ENCODE measurements at places on chromosomes 5 and 9. TPM values are rescaled to one million over a fixed set of nuclear protein-coding genes. Genes with fewer than 3 reads are reported as not detected.

GRCh38 chr9:100601216-100601615, 23.3 kb downstream of the CAVIN4 start:
- no peak overlapping the region for H3K4me3 ChIP-seq
- H3K27ac ChIP-seq = no peak overlapping the region
- no peaks in the 10 kb centered on the region for H3K27me3 ChIP-seq

DNA sequence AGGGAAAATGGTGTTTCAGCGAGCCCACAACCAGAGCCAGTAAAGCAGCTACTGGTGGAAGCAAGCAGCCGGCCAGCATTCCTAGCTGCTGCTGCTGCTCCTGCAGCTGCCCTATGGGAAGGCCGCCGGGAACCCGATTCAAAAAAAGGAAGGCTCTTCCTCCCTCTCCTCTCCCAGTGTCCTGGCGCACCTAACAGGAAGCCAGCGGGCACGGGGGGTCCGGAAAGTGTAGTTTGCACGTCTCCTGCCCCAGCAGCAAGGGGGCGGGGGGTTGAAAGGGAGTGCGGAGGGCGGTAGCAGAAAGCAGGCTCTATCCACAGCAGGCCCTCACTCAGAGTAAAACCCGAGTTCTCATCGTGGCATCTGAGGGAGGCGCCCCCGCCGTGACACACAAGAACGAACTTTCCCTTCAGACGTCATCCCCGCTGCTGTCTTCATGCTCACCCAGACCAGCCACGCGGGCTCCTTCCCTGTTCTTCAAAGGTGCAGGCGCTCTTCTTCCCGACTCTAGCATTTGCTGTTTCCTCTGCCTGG, 16.5 kb downstream of the GRXCR2 start:
- no peak overlapping the region for H3K27ac ChIP-seq
- H3K4me3 ChIP-seq = no peak overlapping the region
- no peaks in the 10 kb centered on the region for H3K27me3 ChIP-seq
- no peak for DNase-seq
- H3K36me3 ChIP-seq = no peaks in the 10 kb centered on the region
- H3K4me1 ChIP-seq = peaks cover 10% of the 10 kb centered on the region

DNA sequence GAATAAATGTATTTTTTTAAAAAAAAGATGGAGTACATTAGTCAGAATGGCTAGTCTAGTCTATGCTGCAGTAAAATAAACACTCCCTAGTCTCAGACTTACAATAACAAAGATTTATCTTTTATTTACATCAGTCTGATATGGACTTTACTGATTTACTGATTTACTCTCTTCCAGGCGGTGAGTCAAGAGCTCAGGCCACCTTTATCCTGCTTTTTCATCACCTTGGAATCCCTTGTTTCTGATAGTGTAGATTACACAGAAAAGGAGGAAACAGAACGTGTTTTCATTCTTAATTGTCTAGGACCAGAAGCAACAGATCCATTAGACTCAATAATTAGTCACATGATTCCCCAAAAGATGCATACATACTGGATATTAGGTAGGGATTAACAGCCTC, 290.1 kb upstream of the TRPC7 start:
- no peaks in the 10 kb centered on the region for H3K36me3 ChIP-seq
- H3K4me1 ChIP-seq = peaks cover 20% of the 10 kb centered on the region
- DNase-seq = peak; percentile 27

DNA sequence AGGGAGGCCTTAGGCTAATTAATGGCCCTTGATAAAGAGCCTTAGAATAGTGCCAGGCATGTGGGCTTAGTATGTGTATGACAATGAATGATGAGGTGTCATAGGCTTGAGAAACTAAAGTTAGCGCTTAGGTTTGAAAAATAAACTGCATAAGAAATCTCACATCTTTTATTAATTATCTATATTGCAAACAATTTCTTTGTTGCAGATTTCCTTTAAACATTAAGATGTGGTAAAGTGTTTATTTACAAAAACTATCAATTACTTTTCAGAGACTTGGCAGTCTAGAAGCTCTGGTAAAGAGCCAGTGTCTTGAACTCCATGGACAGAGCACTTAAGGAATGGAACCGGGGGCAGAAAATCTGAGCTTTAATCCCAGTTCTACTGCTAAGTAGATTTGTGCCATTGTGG, 23.1 kb downstream of the MAP1B start:
- H3K4me3 ChIP-seq = no peak overlapping the region
- peaks cover 68% of the 10 kb centered on the region for H3K4me1 ChIP-seq
- DNase-seq = no peak
- H3K27ac ChIP-seq = peak overlapping the region; percentile 28

DNA sequence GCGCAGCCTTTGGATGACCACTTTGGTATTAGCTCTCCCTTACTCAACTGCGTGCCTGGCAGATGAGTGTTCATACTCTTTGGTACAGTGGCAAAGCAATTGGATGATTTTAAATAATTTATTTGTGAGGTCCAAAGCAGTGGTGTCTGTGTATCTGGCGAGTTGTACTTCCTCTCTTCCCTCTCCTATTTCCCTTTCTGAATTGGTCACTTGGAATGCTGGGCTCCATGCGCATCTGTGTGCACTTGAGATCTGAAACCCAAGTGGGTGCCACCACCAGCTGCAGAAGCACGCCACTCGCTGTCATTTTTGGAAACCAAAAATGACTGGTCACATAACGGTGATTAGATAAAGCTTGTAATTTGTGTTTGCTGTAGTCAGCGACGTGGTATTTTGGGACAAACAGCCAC, 386.0 kb upstream of the KLF4 start:
- H3K27me3 ChIP-seq = no peaks in the 10 kb centered on the region
- no peak for DNase-seq
- no peak overlapping the region for H3K27ac ChIP-seq
- no peaks in the 10 kb centered on the region for H3K36me3 ChIP-seq

GRCh38 chr5:33997331-33997983, 10.4 kb downstream of the AMACR start:
- no peaks in the 10 kb centered on the region for H3K4me1 ChIP-seq
- H3K36me3 ChIP-seq = no peaks in the 10 kb centered on the region
- peak; percentile 2 for DNase-seq
- no peak overlapping the region for H3K27ac ChIP-seq
- H3K27me3 ChIP-seq = no peaks in the 10 kb centered on the region

GRCh38 chr5:61333954-61334867, 2.2 kb downstream of the ZSWIM6 start:
- no peaks in the 10 kb centered on the region for H3K27me3 ChIP-seq
- DNase-seq = no peak
- H3K27ac ChIP-seq = peak overlapping the region; percentile 72
- H3K4me1 ChIP-seq = peaks cover 18% of the 10 kb centered on the region

- DNase-seq = no peak
- H3K4me3 ChIP-seq = no peak overlapping the region
- H3K27me3 ChIP-seq = no peaks in the 10 kb centered on the region
- H3K4me1 ChIP-seq = peaks cover 16% of the 10 kb centered on the region
- peaks cover 15% of the 10 kb centered on the region for H3K36me3 ChIP-seq
These were observed 235.5 kb downstream of the ARHGEF28 start for GRCh38 chr5:73861313-73861988.

GRCh38 chr9:109458453-109459211, 39.5 kb downstream of the PTPN3 start:
- peaks cover 6% of the 10 kb centered on the region for H3K4me1 ChIP-seq
- no peaks in the 10 kb centered on the region for H3K27me3 ChIP-seq
- no peak for DNase-seq
- no peak overlapping the region for H3K27ac ChIP-seq

DNA sequence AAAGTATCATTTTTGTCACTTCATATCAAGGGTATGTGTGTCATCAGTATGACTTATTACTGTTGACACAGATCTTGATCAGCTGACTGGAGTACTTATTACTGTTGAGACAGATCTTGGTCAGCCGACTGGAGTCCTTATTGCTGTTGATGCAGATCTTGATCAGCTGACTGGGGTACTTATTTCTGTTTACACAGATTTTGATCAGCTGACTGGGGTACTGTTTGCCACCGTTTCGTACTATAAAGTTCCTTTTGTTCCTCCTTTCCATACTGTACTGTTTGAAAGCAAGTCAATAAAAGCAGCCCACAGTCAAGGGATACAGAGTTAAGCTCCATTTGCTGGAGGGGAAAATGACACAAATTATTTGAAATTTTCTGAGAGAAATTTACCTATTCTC, 347.3 kb downstream of the CDH12 start:
- no peaks in the 10 kb centered on the region for H3K27me3 ChIP-seq
- no peaks in the 10 kb centered on the region for H3K36me3 ChIP-seq
- H3K4me1 ChIP-seq = no peaks in the 10 kb centered on the region
- no peak overlapping the region for H3K27ac ChIP-seq
- DNase-seq = no peak

GRCh38 chr9:137163365-137163715, 6.5 kb downstream of the LRRC26 start:
- H3K27ac ChIP-seq = no peak overlapping the region
- H3K36me3 ChIP-seq = no peaks in the 10 kb centered on the region
- DNase-seq = no peak
- H3K4me3 ChIP-seq = no peak overlapping the region
- H3K4me1 ChIP-seq = peaks cover 8% of the 10 kb centered on the region

GRCh38 chr5:34717426-34718327, 61.5 kb downstream of the RAI14 start:
- peak; percentile 87 for DNase-seq
- no peak overlapping the region for H3K4me3 ChIP-seq
- peak overlapping the region; percentile 97 for H3K27ac ChIP-seq

DNA sequence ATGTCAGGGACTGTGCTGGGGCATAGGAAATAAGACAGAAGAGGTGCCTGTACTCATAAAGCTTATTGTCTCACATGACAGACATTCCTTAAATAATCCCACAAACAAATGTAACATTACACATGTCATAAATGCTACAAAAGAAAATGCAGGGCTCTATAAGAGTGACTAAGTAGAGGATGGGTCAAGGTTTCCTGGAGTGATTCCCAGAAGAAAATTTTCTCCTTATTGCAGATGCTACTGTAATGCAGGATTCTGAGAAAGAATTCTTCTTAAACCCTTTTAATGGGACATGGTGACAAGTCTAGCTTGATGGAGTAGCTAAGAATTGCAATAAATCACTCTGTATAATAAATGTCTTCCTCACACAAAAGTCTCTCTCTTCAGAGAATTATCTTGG, 55.7 kb downstream of the SH3TC2 start:
- H3K36me3 ChIP-seq = 0 out of 2 replicates have a peak, but pooled peaks cover 5% of the 10 kb centered on the region
- H3K4me1 ChIP-seq = peaks cover 43% of the 10 kb centered on the region

DNA sequence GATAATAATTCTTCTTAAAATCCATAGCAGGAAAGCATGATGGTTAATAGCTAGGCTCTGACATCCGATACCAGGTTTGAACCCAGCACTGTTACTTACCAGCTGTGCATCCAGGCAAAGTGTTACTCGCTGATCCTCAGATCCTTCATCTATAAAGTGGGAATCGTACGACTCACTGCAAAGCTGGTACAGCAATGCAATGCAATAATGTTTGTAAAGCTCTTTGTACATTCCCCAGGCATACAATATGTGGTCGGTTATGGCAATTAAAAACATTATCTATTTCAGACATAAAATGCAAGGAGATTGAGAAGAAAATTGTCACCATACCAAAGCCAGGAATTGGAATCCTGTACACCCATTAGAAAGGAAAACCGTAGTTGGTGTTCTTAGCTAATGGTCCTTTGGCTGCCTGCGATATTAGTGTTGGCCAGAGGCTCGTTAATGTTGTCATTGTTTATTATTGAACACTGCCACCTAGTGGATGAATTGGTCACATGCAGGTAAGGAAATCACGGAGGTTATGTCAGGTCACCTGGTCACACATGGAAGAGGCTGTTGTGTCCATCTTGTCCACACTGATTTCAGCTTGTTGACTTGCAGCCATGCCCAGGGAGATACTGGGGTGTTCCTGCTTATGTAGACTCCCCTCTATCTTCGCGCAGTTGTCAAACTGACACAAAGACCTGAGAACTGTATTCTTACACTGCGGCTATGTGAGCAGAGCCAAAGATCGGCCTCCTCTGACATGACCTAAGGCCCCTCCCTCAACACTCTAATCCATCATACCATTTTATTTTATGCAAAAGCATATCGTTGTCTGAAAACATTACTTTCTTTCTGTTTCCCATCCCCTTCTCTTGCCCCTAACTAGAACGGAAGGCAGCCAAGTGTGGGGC, 87.5 kb upstream of the PPP2R2B start:
- no peaks in the 10 kb centered on the region for H3K27me3 ChIP-seq
- DNase-seq = peak; percentile 63
- H3K36me3 ChIP-seq = no peaks in the 10 kb centered on the region
- H3K4me1 ChIP-seq = no peaks in the 10 kb centered on the region

- H3K27ac ChIP-seq = no peak overlapping the region
- no peaks in the 10 kb centered on the region for H3K4me1 ChIP-seq
- H3K27me3 ChIP-seq = no peaks in the 10 kb centered on the region
- DNase-seq = no peak
These were observed 29.2 kb downstream of the NSUN2 start for GRCh38 chr5:6603643-6604042.

DNA sequence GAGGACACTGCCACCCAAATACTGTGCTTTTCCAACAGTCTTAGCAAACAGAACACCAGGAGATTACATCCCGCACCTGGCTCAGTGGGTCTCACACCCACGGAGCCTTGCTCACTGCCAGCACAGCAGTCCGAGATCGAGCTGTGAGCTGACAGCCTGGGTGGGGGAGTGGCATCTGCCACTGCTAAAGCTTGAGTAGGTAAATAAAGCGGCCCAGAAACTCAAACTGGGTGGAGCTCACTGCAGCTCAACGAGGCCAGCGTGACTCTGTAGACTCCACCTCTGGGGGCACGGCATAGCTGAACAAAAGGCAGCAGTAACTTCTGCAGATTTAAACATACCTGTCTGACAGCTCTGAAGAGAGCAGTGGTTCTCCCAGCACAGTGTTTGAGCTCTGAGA, 28.8 kb downstream of the EPB41L4A start:
- peaks cover 10% of the 10 kb centered on the region for H3K27me3 ChIP-seq
- no peak for DNase-seq
- no peaks in the 10 kb centered on the region for H3K4me1 ChIP-seq
- no peaks in the 10 kb centered on the region for H3K36me3 ChIP-seq

DNA sequence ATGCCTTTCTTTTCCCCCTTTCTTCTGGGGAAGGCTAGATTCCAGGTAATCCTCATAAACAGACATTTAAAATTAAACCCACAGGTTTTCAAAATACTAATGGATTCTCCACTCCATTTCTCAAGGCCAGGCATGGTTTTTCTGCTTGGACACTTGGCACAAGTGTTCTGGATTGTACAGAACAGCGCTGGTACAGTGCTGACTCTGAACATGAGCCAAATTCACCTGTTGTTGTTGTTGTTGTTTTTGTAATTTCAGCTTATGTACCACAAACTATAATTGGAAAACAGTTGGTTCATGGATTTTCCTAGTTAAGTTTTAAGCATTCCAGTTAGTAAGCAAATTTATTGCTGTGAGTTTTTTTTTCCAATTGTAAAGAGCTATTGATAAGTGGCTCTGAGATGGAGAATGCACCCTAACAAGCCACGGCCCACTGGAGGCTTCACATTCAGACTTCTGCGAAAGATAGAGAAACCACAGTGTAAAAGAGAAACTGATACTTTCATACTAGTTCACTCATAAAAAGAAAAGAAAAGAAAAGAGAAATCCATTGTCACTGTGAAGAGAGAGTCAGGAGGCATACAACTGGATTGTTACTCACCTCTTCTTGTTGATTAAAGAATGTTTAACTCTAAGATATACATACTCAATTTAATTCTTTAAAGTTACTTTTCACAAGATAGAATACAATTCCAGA, 16.2 kb upstream of the ITGA1 start:
- no peaks in the 10 kb centered on the region for H3K36me3 ChIP-seq
- no peaks in the 10 kb centered on the region for H3K27me3 ChIP-seq
- no peaks in the 10 kb centered on the region for H3K4me1 ChIP-seq
- no peak overlapping the region for H3K27ac ChIP-seq
- H3K4me3 ChIP-seq = no peak overlapping the region

The F2R gene
- 95.4 TPM for total RNA-seq

The TAF11L4 gene
- total RNA-seq = not detected

The TAF11L10 gene
- total RNA-seq = not detected

The SPINK13 gene
- total RNA-seq = not detected

The PCA3 gene
- not detected for total RNA-seq

The PLGRKT gene
- 31.2 TPM for total RNA-seq

The FRMD3 gene
- 15.5 TPM for total RNA-seq

The ANKRD34B gene
- total RNA-seq = not detected

The WNT8A gene
- total RNA-seq = not detected

Data from SJSA1 (cell line).